ENCODE measurements at places on chromosomes 1 and 21. TPM values are rescaled to one million over a fixed set of nuclear protein-coding genes. Genes with fewer than 3 reads are reported as not detected.
A peak's percentile ranks its signal among the peaks of the same experiment; 100 is the strongest.

The CNR2 gene
- total RNA-seq = not detected

The MROH7 gene
- total RNA-seq = 3.3 TPM

DNA sequence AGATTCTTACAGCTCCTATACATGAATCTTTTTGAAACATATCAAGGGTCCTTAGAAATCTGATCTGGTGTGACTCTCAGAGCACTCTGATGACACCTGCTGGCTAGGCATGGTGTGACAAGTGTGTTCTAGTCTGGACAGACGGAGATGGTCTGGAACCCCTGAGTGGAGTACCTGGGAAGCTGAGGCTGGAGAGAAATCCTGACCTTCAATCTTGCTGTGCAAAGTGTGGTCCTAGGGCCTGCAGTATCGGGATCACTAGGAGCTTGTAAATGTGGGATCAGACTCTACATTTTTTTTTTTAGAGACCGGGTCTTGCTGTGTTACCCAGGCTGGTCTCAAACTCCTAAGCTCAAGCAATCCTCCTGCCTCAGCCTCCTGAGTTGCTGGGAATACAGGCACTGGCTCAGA lies 78.6 kb upstream of the SOD1 start:
- DNase-seq = peak; percentile 86

GRCh38 chr21:44267655-44268142 lies 6.0 kb upstream of the DNMT3L start:
- DNase-seq = no peak

DNA sequence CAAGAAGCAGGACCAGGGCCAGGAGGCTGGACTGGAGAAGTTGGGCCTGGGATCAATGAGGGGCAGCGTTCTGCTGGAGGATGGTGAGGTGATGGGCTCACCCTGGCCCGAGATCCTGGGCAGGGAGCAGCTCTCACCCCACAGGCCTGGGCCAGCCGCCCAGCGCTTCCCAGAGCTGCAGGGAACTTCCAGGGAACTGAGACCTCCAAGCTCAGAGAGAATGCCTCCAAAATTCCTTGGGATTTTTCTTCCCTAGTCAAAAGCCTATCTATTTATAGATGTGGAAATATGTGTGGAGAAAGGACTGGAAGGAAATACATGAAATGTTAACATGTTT lies 121.2 kb downstream of the SPSB1 start:
- no peak for DNase-seq

DNA sequence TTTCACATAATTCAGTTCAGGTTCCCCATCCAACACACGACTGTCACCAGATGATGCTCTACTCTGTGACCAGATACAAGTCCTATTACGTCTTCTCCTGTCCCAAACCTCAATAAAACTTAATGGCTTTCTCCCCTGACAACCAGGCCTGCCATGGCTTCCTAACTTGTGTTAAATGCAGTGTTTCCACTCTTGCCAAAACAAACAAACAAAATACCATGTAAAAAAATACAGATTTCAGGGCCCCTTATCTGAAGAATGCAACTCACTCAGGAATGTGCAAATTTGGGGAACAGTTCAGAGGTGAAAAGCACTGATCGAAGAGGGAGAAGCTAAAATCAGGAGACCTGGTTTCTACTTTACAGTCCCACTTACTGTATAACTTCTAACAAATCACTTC lies 863 bp upstream of the NUF2 start:
- DNase-seq = no peak

- no peak for DNase-seq
Measured at GRCh38 chr1:212651521-212651920, 43.0 kb downstream of the ATF3 start.

DNA sequence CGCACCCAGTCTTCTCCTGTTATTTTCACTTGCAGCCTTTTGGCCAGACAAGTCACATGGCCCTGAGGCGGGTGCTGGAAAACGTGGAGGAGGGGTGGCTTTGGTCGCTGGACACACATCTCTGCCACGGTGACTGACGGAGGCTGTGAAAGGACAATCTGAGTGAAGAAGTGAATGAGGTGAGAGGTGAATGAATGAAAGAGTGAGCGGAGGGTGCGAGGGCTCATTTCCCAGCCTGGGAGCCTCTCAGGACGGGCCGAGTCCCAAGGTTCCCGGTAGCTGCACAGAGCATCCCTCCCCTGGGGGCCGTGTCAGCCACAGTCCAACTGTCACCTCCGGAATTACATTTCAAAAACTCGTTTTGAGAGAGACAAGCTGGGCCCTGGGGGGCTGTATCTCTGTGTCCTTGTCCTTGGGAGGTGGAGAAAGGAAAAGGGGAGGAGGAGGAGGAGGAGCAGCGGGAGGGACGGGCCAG lies 89.6 kb downstream of the UBIAD1 start:
- no peak for DNase-seq

GRCh38 chr1:68459796-68460195 lies 10.0 kb upstream of the RPE65 start:
- DNase-seq = no peak

DNA sequence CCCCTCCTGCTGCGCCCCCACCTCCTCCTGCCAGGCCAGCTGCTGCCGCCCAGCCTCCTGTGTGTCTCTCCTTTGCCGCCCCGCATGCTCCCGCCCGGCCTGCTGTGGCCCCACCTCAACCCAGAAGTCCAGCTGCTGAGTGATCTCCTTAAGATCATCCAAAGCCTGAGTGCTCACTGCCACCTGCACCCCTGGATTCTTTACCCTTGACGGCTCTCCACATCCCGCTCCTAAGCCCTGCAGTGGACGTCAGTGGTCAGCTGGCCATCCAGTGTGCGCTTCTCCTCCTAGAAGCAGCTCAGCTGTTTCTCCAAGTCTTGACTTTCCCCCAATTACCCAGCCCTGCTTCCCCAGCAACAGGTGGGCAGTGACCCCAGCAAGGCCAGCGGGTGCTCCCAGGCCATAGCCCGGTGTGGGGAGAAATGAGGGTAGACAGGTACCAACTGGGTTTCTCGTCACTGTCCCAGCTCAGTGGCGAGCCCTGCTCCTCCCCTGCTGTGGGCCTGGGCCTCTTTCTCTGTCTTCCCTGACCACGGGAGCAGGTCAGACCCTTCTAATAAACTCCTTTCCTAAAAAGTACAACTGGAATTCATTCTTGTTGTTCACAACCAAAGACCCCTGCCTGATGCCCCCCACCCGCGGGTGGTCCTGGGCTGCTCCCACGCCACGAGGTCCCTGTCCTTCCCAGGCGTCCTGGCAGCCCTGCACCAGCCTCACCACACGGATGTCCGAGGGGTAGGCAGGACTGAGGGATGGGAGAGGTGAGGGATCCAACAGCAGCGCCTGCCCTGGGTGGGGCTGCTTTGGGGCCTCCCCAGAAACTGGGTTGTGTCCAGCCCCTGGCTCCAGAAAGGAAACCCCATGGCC lies 1.4 kb downstream of the KRTAP10-7 start:
- DNase-seq = no peak

Data from endothelial cell (in vitro differentiated cells).